ENCODE measurements at places on chromosomes 11 and 22. TPM values are rescaled to one million over a fixed set of nuclear protein-coding genes. Genes with fewer than 3 reads are reported as not detected.

GRCh38 chr11:108853151-108853550, 188.3 kb downstream of the DDX10 start:
- no peak overlapping the region for H3K4me3 ChIP-seq
- DNase-seq, result no peak
- H3K27ac ChIP-seq, result no peak overlapping the region
- H3K36me3 ChIP-seq, result no peaks in the 10 kb centered on the region

GRCh38 chr11:3095712-3096361, 38.6 kb upstream of the CARS1 start:
- no peaks in the 10 kb centered on the region for H3K36me3 ChIP-seq
- peak; percentile 39 for DNase-seq
- H3K4me1 ChIP-seq, result no peaks in the 10 kb centered on the region
- peak overlapping the region; percentile 32 for H3K27ac ChIP-seq
- no peaks in the 10 kb centered on the region for H3K27me3 ChIP-seq
- H3K4me3 ChIP-seq, result no peak overlapping the region

Gene OOSP1
- polyA plus RNA-seq, result not detected

GRCh38 chr11:7587712-7588111, 73.9 kb downstream of the PPFIBP2 start:
- no peak overlapping the region for H3K4me3 ChIP-seq
- H3K36me3 ChIP-seq, result no peaks in the 10 kb centered on the region
- DNase-seq, result no peak
- H3K27ac ChIP-seq, result no peak overlapping the region

GRCh38 chr22:40138866-40139265, 38.9 kb upstream of the TNRC6B start:
- H3K4me3 ChIP-seq, result no peak overlapping the region
- no peaks in the 10 kb centered on the region for H3K27me3 ChIP-seq
- H3K27ac ChIP-seq, result no peak overlapping the region

Data from hepatocyte (in vitro differentiated cells).